ENCODE measurements at places on chromosomes 7 and 10.

DNA sequence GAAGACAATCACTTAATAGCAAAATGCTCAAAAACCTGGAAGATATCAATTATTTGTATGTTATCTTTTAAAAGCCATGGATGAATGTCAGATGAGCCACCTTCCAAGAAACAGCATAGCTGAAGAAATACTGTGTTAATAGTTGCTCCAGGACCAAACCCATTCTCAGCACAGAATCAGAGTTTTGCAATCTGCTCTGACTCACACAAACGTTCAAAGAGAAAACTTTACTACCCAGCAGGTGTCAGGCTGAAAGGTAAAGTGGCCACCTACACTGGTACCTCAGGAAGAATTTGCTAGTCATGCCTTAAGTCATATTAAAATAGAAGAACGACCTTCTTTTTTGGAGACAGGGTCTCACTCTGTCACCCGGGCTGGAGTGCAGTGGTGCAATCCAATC is 526.5 kb downstream of the PARD3 start:
- DNase-seq, result no peak

DNA sequence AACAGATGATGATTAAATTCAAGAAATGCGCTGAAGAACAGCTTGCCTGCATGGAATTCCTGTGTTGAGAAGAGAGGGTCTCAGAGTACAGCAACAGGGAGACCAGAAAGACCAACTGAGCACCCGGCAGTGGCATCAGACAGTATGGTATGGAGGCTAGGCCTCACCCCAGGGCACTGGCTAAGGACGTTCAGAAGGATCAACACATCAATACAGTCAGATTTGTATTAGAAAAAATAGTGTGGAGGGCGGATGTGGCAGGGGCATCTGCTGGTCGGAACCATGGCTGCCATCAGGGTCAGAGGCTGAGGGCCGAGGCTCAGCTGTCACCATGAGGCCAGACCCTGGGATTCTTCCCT is 142.1 kb downstream of the ADARB2 start:
- no peak for DNase-seq

GRCh38 chr7:106840342-106840741 is 24.7 kb upstream of the PIK3CG start:
- DNase-seq, result no peak

DNA sequence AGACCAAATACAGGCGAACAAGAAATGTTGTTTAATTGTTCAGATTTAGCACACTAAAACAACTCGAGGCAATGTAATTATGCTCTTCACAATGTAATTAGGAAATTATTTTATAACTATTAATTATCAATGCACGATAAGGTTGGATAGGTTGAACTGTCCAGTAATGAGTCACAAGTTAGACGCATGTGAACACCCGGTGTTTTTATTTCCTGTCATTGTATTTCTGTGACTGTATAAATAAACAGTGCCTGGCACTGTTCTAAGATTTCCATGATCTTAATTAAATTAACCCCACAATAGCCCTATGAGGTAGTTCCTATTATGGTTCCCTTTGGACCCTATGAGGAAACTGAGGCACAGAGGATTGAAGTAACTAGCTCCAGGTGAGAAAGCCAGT is 26.2 kb downstream of the C10orf105 start:
- no peak for DNase-seq

- no peak for DNase-seq
These were observed 17.5 kb downstream of the RGR start for GRCh38 chr10:84262190-84262956.

DNA sequence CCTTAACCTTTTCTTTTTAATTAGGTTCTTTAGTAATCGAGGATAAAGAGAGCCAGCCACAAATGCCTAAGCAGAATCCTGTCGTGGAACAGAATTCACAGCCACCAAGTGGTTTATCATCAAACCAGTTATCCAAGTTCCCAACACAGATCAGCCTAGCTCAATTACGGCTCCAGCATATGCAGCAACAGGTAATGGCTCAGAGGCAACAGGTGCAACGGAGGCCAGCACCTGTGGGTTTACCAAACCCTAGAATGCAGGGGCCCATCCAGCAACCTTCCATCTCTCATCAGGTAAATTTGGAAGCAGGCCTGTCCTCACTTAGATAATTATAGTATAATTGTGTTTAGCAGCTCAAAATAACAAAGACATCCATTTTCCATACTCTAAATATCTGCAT is 94.6 kb downstream of the TRIM24 start:
- DNase-seq, result no peak

DNA sequence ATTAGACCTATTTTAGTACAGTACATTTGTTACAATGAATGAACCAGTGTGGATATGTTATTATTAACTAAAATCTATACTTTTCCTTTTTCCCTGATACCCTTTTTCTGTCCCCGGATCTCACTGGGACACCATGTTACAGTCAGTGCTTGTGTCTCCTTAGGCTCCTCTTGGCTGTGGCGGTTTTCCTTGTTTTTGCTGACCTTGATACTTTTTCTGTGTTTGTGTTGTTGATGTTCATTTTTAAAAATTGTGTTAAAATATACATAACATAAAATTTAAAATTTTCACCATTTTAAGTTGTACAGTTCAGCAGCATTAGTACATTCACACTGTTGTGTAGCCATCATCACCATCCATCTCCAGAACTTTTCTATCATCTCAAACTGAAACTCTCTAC is 54.2 kb upstream of the OSBPL3 start:
- no peak for DNase-seq

GRCh38 chr10:87715552-87716347 is 56.1 kb downstream of the PAPSS2 start:
- no peak for DNase-seq

GRCh38 chr7:48643431-48644013 is 280.8 kb upstream of the CDC14C start:
- DNase-seq, result no peak

DNA sequence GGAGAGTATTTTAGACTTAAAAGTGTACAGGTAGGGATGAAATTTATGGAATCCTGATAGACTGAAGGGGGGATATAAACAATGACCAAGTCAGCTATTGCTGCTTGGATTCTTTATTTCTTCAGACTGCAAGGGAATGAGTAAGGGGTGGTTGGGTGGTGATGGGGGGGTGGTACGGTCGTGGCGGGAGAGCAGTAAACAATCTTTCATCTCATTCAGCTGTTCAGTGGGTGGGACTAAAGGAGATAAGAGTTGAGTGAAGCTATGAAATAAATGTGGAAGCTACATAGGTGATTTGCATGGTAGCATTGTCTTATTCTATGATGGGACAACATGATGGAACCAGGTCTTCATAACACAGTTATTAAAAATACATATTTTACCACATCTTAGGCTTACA is 1.8 kb downstream of the SEPTIN7 start:
- DNase-seq, result peak; percentile 59

DNA sequence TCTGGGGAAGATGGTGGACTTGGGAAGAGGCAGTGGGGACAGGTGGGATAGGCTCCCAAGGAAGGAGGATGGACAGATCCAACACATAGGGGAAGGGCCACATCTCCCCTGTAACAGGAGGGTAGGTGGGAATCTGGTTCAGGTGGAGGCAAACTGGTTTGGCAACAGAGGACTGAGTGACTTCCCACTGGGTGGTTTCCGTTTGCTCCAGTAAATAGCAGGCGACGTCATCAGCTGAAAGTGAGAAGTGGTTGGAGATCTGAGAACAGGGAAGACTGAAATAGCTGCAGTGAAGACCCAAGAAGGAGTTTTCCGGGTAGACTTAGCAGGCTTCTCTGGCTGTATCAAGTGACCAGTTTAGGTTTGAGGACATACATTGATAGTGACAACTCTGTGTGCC is 504.4 kb downstream of the GALNT17 start:
- DNase-seq, result no peak

GRCh38 chr10:110324805-110325280 is 20.1 kb upstream of the SMNDC1 start:
- no peak for DNase-seq

GRCh38 chr7:11648980-11649379 is 183.0 kb downstream of the THSD7A start:
- DNase-seq, result no peak

DNA sequence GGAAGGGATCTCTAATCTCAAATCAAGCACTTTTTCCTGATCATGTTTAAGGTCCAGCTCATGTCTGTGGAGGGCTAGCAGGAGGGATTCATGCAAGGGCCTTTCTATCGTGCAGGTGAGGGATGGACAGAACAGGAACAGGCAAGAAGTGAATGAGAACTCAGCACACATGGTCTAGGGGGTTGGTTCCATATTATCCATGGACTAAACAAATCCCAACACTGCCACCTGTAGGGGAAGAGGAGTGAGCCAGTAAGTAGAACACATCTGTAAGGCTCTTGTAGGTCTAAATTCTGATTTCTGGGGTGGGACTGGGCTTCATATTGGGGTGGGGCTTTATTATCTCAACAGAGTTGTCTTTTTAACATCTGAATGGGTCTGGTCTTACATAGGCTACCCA is 138.0 kb upstream of the TARP start:
- DNase-seq, result no peak

- no peak for DNase-seq
These were observed 15.0 kb downstream of the ANKRD1 start for GRCh38 chr10:90905925-90906324.

GRCh38 chr7:51451751-51452476 is 135.3 kb upstream of the COBL start:
- DNase-seq, result no peak

DNA sequence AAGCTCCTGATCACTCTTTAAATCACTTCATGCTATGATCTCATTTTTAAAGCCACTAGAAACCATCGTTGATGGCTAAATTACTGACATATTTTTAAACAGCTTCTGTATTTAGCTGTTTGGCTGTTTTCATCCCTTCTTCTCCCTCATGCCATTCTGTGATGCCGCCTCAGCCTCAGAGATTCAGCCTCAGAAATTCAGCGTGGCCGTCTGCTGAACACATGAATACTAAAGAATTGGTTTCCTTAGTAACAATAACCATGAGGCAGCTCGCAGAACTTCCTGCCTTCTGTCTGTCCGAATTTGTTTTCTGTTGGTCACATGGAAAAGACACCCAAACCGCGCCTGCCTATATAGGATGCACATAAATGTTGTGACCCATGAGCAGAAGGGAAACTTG is 31.0 kb upstream of the FZD1 start:
- DNase-seq, result no peak

GRCh38 chr7:75629044-75629443 is 109.7 kb downstream of the HIP1 start:
- DNase-seq, result no peak

DNA sequence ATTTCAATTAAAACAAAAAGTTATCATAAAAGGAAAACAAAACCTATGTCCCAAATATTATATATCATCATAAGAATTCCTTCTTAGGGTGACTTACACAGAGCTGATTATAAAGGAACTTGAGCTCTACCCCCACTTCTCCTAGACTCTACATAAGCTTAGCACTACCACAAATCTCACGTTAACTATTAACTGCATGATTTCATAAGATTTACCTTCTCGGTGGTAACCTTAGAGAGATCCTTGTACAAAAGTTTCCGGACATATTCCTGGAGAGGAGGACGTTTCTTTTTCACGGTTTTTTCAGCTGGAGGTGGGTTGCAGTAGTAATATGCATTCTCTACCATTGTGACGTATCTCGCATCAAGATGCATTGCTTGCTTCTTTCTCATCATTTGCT is 83.7 kb downstream of the UPF2 start:
- no peak for DNase-seq

DNA sequence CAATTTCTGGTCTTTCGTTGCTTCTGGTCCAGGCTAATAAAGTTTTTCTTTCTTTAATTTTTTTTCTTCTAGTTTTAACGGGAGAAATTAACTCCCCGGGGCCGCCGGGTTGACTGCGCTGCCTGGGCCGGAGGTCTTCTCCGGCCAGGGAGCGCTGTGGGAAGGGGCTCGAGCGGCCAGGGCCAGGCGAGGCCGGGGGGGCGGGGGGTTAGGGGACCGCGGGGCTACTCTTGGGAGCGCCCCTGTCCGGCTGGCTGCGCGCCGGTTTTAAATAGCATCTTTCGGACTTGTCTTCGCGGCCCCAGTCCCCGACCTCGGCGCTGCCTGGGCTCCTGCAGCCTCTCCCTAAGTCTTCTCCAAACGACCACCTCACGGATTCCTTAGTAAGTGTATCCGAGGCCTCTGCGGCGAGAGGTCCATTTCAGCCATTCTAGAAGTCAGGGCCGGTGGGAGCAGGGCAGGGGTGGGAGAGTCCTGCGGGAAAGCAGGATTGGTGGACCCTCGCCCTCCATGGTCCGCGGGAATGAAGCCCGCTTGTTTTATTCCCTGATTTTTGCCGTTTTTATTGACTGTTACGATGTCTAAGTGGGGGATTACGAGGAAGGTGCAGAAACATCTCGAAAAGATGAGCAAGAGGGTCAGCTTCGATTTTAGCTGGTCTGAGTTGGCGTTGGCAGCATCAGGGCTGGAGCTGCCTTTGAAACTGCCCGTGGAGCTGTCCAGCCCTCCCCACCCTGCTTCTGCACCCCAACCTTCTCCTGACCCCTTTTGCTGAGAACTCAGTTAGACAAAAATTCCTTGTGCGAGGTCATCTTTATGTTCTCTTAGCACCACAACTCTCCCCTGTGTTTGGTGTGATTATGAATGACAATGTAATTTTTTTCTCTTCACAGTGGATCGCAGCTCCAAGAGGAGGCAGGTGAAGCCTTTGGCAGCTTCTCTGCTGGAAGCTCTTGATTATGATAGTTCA is 555 bp downstream of the PHF14 start:
- DNase-seq, result no peak

DNA sequence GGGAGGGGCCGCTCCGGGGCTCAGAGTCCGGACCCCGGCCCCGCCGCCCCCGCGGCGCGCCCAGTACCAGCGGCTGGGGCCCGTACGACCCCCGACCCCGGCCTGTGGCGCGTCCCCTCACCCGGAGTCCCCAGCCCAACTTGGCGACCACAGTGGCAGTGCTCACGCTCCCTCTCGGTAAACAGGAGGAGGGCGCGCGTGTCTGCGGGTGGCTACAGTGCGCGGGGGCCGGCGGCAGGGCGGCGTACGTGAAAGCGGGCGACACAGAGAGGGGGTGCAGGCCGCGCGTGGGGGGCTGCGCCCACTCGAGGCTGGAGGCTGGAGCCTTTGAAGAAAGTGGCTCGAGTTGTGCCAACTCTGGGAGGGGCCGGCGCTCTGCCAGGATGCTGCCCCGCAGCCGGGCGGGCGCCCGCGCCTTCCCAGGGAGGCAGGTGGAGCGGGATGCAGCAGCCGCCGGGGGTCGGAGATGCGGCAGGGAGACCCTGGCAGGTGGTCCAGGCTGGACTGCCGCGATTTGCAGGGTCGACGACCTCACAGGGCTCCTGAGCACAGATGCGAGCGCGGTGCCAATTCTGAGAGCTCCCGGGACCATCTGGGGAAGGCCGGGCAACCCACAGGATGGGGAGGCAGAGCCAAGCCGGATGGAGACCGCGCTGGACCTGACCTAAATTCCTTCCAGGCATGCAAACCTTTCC is 655 bp downstream of the PTPRE start:
- peak; percentile 38 for DNase-seq

GRCh38 chr10:124306922-124307371 is 111.8 kb downstream of the OAT start:
- no peak for DNase-seq

All from CD4-positive, alpha-beta T cell treated with Interleukin-17A for 4 hours (primary cell).